Stimulated activated CD8-positive, alpha-beta memory T cell treated with anti-CD3 and anti-CD28 coated beads, Interleukin-7, amount 100 ng/mL, for 1 hour (primary cell): ENCODE measurements at places on chromosomes 5 and 9.

DNA sequence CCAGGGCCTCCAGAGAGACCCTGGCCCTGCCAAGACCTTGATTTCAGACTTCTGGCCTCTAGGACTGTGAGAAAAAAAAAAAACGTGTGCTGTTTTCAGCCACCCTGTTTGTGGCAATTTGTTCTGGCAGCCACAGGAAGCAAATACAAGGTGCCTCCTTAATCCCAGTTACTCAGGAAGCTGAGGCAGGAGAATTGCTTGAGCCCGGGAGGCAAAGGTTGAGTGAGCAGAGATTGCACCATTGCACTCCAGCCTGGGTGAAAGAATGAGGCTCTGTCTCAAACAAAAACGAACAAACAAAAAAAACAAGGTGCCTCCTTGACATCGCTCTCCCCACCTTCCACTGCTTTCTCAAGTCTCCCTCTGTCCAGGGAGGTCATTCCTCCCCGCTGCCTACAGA lies 98.0 kb downstream of the GABBR2 start:
- DNase-seq: no peak

DNA sequence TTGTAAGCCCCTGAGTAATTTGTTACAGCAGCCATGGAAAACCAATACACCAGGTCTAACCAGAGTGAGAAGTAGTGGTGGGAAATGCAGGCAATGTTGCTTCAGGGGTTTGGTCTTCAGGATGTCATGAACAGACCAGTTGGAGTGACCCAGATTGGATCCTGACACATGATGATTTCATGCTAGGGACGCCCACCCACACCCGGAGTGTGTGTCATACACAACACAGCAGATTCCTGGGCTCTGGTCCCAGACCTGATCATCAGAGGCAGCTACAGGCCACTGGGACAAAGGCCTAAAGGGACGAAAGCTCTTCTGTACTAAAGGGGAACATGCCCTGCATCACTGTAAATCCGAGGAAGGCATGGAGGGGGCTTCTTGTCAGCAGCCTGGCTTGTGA lies 194.2 kb downstream of the NSG2 start:
- no peak for DNase-seq

- no peak for DNase-seq
These were observed 59.3 kb upstream of the AFAP1L1 start for GRCh38 chr5:149212198-149212951.

GRCh38 chr5:64773533-64773932 lies 4.8 kb downstream of the CWC27 start:
- DNase-seq: no peak

DNA sequence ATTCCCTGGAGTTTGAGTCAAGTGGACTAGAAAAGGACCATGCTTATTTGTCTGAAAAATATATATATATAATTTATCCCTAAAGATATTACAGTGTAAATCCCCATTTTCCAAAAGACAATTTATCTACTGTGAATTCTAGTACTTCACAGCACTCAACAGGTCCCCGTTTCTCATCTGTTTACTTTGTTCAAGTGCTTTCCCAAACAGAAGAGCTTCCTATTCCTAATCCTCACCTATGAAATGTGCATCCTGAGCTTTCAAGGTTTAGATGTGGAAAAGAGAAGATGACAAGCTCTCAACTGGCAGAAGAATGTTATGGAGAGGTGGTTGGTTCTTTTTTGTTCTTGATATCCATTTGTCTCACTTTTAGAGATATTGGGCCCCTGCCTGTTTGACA lies 401.6 kb upstream of the ZNF608 start:
- DNase-seq: no peak

DNA sequence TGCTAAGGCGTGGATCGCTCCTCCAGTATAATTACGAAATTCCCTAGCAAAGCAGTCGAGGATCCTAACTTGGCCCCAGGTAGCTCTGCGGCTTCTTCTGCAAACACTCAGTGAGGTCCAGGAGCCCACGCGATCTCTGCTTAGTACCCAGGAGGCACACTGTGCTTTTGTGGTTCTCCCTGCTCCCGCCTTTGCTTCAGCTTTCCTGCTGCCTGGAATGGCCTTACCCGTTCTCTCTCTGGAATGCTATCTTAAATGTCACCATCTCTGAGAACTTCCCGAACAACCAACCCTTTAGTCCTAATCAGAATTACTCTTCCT lies 639 bp downstream of the INVS start:
- no peak for DNase-seq

GRCh38 chr9:133768859-133769510 lies 30.8 kb upstream of the SARDH start:
- no peak for DNase-seq

GRCh38 chr5:142107036-142107735 lies 1.4 kb upstream of the NDFIP1 start:
- DNase-seq: no peak

DNA sequence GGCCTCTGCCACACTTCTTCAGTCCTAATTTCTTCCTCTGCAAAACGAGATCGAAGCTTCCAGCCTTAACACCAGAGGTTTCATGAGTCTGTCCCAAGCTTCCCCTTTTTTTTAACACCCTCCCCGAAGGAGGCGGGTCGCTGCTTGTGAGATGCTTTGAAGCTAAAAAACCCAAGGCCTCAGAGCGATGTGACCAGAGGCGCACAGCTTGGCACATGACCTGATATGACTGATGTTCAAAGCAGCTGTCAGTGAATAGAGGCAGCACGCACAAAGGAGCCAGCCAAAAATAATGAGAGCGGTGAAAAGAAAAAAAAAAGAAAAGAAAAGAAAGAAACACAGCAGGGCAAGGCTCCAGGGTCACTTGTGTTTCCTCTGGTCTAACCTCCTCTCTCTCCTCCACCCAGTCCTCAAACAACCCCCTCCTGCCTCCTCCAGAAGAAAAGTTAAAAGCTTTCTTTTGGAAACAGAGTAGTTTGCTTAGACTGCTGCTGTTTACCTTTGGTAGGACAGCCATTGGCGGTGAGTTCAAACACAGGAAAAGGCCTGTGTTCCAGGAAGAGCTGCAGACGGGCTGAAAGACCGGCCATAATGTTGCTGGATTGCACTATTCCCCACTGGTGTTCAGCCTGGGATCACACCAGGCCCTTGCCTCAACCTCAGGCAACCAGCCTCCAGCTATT lies 10.9 kb upstream of the ZNF366 start:
- DNase-seq: no peak

DNA sequence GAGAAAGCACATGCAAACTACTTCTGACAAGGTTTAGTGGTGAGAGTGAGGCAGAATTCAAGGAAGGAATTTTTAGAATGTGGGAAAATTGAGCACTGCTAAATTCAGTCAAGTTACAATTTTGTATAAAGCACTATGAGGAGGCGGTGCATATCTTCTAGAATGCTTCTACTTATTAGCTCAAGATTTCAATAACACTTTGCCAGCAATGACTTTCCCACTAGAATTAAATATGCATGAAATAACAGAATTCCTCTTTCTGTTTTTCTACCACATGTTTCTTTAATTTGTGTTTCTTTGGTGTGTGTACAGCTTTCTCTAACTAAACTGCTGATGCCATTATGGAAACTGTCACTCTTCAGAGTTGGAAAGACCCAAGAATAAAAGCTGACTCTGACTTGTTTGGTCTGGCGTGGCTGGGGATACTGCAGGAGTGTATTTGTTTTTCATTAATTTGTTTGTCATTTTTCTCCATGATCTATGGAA lies 163.5 kb downstream of the ARSB start:
- DNase-seq: no peak

DNA sequence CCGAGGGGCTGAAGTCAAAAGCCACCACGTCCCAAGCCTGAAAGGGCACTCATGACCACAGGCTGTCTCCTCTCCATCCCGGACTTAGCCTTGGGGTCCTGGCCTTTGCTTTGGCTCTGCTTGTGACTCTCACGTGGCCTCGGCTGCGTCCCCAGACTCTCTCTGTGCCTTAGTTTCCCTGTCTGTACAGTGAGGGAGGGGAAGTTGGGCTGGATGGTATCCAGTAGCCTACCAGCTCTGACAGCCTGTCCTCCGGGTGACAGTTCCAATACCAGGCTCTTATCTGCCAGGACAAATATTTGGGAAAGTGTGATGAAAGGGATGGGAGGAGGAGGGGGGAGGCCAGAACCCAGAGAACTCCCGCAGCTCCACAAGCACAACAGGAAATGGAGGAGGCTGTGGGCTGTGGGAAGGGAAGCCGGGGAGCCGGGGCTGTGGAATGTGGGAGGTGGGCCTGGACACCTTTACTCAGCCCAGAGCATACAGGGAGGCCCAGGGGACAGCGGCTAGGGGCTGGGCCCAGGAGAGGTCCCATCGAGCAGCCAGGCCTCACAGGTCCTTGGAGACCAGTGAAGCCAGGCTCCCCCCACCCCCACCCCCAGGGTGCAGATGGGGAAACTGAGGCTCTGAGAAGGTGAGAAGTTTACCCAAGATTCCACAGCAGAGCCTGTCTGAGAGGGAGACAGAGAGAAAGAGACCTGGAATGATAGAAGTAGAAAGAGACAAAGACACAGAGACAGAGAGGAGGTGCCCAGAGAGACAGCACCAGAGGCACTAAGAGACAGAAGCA lies 18.3 kb downstream of the PDGFRB start:
- no peak for DNase-seq

GRCh38 chr9:14151451-14151850 lies 162.5 kb downstream of the NFIB start:
- no peak for DNase-seq

GRCh38 chr5:10130881-10131280 lies 118.8 kb downstream of the ATPSCKMT start:
- DNase-seq: no peak

- DNase-seq: no peak
These were observed 66.5 kb upstream of the SPIN1 start for GRCh38 chr9:88321764-88322163.

DNA sequence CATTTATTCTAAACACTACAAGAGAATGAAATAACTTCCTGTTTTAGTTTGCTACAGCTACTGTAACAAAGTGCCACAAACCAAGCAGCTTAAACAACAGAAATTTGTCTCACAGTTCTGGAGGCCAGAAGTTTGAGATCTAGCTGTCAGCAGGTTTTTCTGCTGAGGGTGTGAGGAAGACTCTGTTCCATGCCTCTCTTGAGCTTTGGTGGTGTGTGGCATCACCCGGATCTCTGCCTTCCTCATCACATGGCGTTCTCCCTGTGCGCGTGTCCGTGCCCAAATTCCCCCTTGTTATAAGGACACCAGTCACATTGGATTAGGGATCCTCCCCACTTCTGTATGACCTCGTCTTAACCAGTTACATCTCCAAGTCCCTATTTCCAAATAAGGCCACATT lies 97.7 kb downstream of the CFAP95 start:
- no peak for DNase-seq
